Fibroblast of gingiva (primary cell): ENCODE measurements at places on chromosomes 12 and 14.

GRCh38 chr12:9760699-9761418 is at the start of gene CD69:
TSS of gene CD69 (minus strand) at chr12:9760901. CDS start at chr12:9760820, 81 bp downstream.
- DNase-seq, result no peak

DNA sequence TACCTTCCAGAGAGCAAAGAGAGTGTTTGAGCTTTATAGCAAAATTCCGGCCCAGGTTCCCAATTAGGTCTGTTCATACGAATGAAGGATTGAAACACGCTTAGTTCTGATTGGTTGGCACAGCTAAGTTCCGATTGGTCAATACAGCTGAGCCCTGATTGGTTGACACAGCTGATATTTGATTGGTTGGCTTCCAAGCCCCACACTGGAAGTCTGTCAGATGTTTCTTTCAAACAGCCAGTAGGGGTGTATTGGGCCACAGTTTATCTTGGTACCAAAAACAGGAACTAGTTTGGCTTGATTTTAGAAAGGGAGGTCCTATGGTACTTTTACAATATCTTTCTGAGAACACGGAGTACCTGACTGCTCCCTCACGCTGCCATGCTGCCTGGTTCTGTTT is 93.4 kb downstream of the CAND1 start:
- DNase-seq, result no peak

DNA sequence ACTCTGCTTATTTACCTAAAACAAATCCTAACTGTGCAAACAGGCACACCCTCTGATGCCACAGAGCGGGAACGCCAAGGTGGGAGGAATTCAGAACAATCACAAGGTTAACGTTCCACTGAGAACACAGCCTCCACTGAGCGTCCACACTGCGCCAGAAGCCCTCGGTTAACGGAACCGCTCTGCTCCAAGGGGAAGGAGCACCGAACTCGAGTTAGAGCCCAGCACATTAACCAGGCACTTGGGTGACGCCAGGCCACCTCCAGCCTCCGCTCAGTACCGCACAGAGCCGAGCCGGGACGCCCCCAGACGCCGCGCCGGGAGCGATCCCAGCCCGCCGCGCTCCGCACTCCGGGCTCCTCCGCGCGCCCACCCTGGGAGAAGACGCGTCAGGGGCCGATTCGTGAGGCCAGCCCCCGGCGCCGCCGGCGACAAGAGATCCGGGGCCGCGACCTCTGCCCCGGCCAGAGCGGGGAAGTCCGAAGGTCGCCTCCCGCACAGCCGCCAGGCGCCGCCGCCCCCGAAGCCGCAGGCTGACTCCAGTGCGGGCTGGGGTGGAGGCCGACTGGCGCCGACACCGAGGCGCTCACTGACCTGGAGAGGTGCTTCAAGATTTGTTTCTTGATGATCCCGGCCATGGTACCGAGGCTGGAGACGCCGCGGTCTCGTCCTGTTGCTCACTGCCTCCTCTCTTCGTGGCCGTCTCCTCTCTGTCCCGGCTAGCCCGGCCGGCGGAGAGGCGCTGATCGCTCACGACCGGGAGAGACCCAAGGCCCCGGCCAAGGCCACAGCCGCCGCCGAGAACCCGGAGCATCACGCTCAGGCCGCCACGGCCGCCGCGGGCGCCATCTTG is 450 bp downstream of the BLTP3B start:
- DNase-seq, result no peak

- no peak for DNase-seq
Measured at GRCh38 chr12:3446235-3446634, 44.8 kb upstream of the PRMT8 start.

GRCh38 chr12:123075646-123076171 is 75.2 kb downstream of the PITPNM2 start:
- DNase-seq, result peak; percentile 27

GRCh38 chr12:31727192-31727591 is 1.6 kb downstream of the AMN1 start:
- DNase-seq, result no peak

GRCh38 chr12:86137936-86138335 is 118.3 kb downstream of the MGAT4C start:
- DNase-seq, result peak; percentile 4

DNA sequence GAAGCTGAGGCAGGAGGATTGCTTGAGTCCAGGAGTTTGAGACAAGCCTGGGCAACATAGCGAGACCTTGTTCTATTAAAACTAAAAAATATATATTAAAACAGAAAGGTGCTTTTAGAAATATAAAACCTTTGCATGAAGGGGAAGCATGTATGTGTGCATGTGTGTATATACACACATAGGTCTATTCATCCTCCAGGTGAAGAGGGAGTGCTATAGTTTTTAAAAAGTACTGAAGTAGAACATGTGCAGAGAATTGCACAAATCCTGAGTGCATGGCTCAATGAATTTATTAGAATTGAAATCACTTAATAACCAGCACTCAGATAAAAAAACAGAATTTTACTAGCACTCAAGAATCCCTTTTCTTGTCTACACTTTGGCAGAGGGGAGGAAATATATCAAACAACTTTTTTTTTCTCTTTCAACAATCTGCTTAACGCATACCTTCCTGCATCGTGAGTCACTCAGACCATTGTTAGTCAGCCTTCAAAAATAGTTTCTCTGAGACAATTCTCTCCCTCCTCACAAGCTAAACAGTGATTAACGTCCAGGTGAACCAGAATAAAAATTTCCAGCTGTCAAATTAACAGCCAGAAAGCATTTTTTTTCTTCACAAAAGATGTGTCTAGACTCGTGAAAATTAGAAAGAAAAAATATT is 17.7 kb upstream of the NEDD1 start:
- no peak for DNase-seq

DNA sequence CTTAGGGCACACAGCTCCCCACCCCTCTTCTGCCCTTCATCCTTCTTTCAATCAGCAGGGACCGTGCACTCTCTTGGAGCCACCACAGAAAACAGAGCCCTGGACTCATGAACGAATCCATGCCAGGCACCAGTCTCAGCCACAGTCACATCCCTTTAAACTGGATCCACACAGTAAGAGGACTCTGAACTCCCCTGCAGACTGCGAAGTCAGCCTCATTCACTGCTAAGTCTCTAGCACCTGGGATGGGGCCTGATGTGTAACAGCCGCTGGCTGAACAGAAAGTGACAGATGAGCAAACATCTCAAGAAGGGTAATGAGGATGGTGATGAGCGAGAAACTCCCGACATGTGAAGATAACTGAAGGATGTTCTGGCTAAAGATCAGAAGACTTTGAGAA is 45.8 kb upstream of the IQSEC3 start:
- no peak for DNase-seq

- DNase-seq, result no peak
Measured at GRCh38 chr12:65598688-65599087, 225.6 kb upstream of the HMGA2 start.

- DNase-seq, result peak; percentile 42
Measured at GRCh38 chr12:10409392-10409791, at the start of gene KLRC4. TSS of gene KLRC4 (minus strand) at chr12:10409757. CDS start at chr12:10409575, 182 bp downstream.

DNA sequence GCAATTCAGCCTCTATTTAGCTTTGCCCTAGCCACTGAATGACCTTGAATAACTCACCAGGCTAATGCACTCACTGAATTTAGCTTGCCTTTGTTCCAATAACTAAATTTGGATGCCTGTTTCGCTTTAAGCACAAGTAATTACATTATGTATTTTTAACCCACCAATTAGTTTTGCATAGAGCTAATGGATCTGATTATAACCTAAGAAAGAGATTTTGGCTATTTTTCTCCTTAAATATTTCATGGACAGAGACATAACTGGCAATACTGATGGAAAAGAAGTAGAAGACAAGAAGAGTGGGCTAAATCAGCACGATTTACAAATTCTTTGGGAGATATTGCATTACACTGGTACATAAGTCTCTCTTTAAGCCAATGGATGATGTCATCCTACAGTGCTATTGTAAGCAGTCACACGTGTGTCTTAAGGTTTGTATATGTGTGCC is 85.7 kb downstream of the AKAP6 start:
- peak; percentile 20 for DNase-seq

DNA sequence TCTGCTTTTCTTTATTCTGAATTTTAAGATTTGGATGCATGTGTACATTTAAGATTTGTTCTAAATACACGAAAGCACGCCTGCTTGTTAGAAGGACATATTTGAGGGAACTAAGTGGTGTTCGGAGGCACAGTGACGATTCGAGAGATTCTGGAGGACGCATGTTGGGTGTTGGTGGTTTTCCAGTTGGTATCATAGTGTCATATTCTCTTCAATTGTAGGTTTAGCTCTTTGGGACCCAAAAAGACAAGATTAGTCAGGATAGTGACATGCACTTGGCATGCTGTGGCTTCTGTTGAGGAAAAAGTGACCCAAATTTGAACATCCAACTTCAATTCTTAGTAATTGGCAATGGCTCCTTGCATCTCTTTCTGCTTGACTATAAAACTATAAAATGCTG is 30.1 kb downstream of the PRKCH start:
- no peak for DNase-seq

GRCh38 chr14:88668448-88669116 is 105.7 kb downstream of the ZC3H14 start:
- DNase-seq, result no peak

- DNase-seq, result no peak
Measured at GRCh38 chr14:75609606-75610475, 31.4 kb downstream of the FLVCR2 start.

GRCh38 chr12:120356567-120357030 is 12.4 kb downstream of the MSI1 start:
- DNase-seq, result peak; percentile 63

DNA sequence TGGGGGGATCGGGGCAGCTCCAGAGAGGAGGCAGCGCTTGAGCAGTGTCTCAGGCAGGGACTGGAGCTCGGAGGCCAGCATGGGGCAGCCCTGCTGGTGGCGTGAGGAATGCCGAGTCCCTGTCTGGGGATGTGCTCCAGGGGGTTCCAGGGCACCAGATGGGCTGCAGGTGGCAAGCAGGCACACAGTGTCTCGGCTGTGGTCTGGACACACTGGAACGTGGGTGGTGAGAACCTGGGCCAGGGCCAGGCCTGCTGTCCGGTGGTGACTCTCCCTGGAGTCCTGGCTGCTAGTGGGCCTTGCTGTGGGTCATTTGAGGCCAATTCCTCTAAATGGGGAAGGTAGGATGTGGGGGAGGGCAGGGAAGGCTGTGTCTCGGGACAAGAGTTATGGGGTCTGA is 199.4 kb upstream of the RTL1 start:
- DNase-seq, result no peak
